ENCODE measurements at places on chromosomes 7 and 10. TPM values are rescaled to one million over a fixed set of nuclear protein-coding genes. Genes with fewer than 3 reads are reported as not detected.

The CFTR gene
- not detected for total RNA-seq

The GOT1 gene
- 23.8 TPM for total RNA-seq

The SVOPL gene
- not detected for total RNA-seq

The FZD1 gene
- total RNA-seq: 24.2 TPM

The THNSL1 gene
- 7.0 TPM for total RNA-seq

The GIMAP7 gene
- total RNA-seq: not detected
